ENCODE measurements at places on chromosomes 4 and X. TPM values are rescaled to one million over a fixed set of nuclear protein-coding genes. Genes with fewer than 3 reads are reported as not detected.

The MAGEE2 gene
- total RNA-seq = not detected

The PAGE4 gene
- not detected for total RNA-seq

The OPRPN gene
- not detected for total RNA-seq

The AFF2 gene
- total RNA-seq = not detected

The GPR82 gene
- total RNA-seq = not detected

The PLK4 gene
- total RNA-seq = 0.66 TPM

The F9 gene
- not detected for total RNA-seq

The TKTL1 gene
- total RNA-seq = not detected

The ANTXR2 gene
- 133 TPM for total RNA-seq

The C4orf54 gene
- total RNA-seq = not detected

Measured in smooth muscle cell of trachea (primary cell).